ENCODE measurements at places on chromosomes 5 and 9.

DNA sequence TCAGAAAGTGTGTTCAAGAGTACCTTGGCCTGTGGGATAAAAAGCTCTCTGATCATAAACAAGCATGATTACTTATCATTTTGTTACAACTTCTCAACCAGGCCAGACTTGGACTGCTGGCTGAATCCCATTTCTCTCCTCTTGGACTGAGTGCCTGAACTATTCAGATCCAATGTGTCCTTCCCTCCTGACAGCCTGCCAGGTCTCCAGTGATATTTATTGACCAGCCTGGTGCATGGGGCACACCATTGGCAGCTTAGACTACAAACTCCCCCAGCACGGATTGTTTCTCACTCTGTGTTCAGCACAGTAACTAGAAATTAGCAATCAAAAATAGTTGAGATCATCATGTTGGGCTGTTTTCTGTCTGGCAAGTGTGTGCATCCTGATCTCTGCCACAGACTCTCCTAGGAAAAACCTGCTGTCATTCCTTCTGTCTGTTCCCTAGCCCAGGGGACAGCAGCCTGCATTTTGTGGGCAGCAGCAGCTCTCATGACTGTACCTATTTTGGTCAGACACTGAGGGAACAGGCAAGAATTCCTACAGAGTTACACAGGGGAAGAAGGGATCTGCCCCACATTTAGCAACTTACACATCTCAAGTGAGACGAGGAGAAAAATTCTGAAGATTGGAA lies 348.1 kb downstream of the ADAMTS6 start:
- DNase-seq: no peak

DNA sequence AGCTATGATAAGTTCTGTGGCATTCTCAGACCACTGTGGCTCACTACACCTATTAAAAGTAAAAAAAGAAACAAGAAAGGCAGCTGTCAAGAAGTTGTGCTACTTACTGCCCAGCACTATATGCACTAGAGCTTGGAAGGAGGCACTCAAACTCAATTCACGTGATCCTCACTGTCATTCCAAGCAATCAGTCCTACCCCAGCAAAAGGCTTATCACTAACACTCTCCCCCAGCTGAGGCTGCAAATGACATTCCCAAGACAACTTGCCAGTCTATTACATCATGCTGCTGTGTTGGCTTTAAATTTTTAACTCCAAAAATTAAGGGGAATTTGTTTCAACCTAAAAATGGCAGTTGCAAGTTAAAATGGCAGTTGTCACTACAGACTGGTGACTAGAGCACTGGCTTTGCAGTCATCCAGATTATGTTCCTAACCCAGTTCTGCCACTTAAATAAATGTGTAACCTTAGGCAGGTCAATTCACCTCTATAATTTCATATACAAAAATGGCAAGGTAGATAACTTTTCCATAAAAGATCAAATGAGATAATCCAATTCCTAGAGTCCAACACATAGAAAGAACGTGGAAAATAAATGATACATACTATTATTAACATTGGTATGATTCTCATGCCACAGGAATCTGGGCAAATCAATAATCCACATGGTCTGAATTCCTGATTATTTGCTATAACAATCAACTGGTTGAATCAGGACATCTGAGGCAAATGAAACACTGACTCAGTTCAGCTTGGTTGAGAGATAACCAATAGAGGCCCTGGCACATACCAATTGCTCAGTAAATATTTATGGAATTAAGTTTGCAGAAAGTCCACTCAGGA lies 52.4 kb downstream of the FBXW11 start:
- DNase-seq: no peak

GRCh38 chr5:56684159-56684558 lies 131.2 kb upstream of the MAP3K1 start:
- no peak for DNase-seq

- DNase-seq: no peak
Observed at GRCh38 chr5:92890841-92891244, 690.2 kb downstream of the NR2F1-AS1 start.

- DNase-seq: no peak
Observed at GRCh38 chr5:62791059-62791458, 212.4 kb downstream of the LRRC70 start.

DNA sequence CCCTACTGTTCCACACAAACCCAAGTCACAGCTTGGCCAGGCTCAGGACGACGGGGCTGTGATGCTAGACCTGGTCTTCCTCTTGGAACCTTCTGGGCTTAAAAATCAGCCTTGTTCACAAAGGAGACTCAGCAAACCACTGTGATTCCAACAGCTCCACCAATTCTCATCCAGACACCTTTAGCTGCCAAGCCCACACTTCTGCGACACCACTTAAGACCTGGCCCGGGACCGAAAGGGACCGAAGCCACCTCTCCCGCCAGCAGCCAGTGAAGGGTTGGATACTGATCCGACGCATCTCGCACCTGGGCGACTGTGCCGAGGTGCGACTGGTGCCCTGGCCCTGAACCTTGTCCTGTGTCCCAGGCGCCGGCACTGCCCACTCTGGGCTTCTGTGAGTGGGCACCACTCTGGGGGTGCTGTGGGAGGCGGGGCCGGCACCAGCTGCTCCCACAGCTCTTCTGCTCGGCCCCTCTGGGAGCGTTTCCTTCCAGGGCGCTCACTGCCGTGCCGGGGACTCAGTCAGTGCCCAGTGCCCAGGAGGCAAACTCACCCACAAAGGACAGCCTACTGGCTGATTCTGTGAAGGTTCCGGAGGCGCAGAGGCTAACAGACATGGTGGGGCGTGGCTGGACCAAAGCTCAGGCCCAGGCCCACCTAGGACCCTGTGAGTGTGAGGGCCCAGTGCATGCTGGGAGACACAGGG lies 50.9 kb downstream of the EXD3 start:
- no peak for DNase-seq

- no peak for DNase-seq
Observed at GRCh38 chr9:22107202-22108045, 98.3 kb upstream of the CDKN2B start.

DNA sequence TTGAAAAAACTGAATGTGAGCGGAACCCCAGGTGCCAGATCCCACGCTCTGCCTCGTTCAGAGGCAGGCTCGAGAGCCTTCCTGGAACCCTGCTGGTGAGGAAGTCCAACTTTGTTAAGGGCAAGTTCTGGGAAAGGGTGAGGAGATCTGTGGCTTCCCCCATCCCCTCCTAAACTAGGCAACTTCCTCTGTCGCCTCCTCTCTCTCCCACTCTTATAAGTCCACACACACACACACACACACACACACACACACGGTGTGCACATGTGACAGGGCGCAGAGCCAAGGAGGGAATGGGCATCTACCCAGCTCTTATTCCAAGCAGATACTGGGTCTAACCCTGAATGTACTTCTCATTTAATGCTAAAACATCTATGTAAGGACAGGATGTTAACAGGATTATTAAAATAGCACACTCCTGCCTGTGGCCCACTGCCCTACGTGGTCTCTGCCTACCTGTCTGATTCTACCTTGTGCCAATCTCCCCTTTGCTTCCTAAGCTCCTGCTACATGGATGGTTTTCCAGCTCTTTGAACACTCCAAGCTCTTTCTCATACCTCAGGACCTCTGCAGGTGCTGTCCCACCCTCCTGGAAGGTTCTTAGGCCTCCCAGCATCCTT lies 72.4 kb upstream of the FBXW11 start:
- no peak for DNase-seq

GRCh38 chr9:135877791-135878527 lies 29.4 kb downstream of the CAMSAP1 start:
- DNase-seq: no peak

GRCh38 chr5:33808699-33809098 lies 83.1 kb downstream of the ADAMTS12 start:
- no peak for DNase-seq

DNA sequence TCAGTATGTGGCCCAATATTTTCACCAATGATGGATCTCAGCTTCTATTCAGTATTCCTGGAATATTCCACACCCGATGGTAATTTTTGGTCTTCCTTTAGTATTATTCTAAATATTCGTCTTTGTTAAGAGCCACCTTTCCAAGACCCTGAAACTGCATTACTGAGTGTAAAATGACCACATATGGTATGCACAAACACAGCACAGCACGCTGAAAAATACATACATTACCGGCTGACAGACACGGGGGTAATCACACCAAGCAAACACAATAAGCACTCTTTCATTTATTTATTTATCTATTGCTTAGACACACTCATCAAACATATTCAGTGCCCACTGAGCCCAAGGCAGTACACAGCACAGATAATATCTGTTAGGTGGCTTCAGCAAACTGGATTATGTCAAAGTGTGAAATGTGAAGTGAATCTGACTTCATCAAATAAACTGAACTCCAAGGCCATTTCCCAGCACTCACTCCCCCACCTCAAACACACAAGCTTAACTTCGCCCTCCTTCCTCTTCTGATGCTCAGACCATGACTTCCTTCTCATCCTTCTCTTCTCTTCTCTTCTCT lies 1637.8 kb upstream of the C9orf72 start:
- no peak for DNase-seq

GRCh38 chr9:89375191-89375760 lies 57.0 kb downstream of the SECISBP2 start:
- DNase-seq: no peak

GRCh38 chr5:142382186-142382585 lies 57.4 kb upstream of the SPRY4 start:
- DNase-seq: no peak

DNA sequence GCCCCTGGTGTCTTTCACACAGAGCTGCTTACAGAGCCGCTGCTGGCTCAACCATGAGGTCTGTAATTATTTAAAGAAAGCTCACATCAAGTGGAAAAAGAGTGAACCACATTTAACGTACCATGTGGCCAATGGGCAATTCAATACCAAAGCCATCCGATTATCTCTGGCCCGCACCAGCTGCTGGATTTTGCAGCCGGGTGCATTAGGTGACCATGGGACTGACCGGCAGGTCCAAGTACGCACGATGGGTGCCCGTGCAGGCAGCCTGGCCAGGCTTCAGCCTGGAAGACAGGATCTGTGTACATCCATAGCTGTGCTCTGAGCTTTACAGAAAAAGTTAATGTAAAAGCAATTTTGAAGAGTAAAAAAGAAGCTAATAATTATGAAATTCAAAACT lies 20.5 kb downstream of the PPARGC1B start:
- DNase-seq: no peak

- DNase-seq: no peak
Observed at GRCh38 chr5:113508756-113509155, 4.7 kb upstream of the YTHDC2 start.

GRCh38 chr9:108834959-108835665 lies 20.7 kb downstream of the ACTL7B start:
- no peak for DNase-seq

GRCh38 chr5:129689045-129689444 lies 58.8 kb upstream of the MINAR2 start:
- no peak for DNase-seq

DNA sequence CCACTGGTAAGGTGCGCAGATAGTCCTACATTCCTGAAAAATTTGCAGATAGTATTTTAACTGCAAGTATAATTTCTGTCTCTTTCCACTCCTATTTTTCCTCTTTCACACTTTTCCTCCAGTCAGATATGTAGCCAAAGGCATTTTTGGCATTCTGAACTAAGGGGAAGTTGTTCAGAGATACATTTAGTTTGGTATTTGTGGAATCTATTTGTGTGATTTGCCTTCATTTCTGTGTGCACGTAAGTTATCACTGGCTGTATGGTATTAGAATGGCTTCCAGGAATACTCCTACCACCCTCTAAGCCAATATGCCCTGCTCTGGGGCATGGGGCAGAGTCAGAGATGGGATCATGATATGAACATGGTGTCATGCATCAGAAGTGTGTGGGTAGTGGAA lies 45.8 kb upstream of the GRAMD2B start:
- DNase-seq: no peak

DNA sequence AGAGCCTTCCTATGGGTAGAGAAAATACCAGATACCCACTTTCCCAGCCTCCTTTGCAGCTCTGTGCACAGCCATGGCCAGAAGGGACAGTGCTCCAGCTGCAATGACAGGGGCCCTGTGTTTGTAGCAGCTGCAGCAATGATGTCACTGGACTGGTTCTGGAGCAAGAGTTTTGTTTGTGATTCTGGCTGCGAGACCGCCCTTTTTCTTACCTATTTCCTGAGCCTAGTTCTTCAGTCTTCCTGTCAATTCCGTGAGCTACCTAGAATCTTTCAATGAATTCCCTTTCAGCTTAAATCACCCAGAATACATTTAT lies 10.0 kb upstream of the BOD1 start:
- no peak for DNase-seq

- no peak for DNase-seq
Observed at GRCh38 chr5:73282383-73282782, 109.4 kb downstream of the TMEM174 start.

DNA sequence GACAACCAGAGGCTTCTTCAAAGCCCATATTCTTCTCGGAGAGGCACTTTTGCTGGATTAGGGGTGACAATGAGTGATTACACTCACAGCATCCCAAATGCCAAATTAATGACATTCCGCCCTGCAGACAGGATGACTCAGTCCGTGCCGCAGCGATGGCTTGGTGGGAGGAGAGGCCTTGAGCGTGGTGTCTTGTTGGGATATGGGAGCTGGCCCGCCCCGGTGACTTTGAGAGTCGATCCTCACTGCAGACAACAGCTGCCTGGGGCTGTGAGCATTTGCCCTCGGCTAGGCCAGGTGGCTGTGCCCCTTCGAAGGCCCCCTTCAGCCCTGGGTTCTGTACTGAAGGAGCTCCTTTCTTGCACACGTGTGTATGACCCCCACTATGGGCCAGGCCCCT lies 29.8 kb downstream of the OLFM1 start:
- DNase-seq: no peak

- DNase-seq: peak; percentile 87
Observed at GRCh38 chr9:134366223-134367031, 40.2 kb downstream of the RXRA start.

DNA sequence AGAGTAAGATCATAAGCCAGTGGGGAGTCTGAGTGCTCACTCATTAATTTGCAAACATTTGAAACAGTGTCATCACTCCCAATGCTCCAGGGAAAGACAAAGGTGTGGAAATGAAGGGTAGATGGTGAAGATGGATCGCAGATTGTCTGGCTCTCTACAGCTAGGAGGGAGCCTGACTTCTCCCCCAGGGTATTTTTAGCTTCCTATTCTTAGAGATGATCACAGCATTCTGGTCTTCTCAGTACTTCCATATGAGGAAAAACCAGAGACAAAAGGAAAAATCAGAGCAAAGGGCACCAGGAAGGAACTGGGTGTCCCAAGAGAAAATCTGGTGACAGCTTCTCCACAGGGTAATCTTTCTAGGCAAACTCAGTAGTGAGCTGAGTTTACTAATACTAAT lies 401.9 kb upstream of the GRIA1 start:
- DNase-seq: no peak

- DNase-seq: no peak
Observed at GRCh38 chr5:92581249-92581648, 999.8 kb downstream of the NR2F1-AS1 start.

- DNase-seq: no peak
Observed at GRCh38 chr5:112977440-112977861, 853 bp downstream of the DCP2 start.
